ENCODE measurements at places on chromosomes 1 and 21.

DNA sequence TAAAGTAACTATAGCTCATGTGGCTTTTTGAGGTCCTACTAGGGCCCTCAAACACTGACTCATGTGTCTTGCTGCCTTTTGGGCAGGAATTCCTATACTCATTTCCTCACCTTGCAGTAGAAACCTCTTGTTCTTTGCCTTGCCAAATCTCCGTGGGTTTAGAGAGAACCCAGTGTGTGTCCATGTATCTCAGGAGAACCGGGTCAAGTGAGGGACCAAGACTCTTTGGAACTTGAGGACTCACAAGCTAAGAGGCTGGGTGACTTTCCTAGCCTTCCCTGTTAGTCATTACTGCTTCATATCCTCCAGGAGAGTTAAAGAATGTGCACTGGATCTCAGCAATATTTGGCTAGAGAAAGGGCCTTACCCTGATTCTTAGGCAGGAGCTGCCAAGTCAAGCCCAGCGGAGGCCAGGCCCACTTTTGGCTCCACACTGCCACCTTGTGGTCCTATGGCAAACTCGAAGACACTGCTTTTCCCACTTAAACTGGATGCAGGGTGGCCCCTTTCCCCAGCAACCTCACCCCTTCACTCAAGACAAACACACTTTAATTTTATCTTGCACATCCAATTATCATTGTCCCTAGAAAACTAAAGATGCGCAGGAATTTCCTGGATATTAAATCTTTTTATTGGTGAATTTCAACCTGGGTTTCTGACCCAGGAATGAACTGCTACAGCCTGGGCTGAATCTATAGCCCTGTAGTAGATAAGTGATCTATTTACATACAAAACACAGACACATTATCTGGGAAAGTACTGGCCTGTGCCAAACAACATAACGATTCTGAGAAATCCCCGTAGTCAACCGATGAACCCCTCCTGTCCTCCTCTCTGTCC is 10.6 kb downstream of the AVPR1B start:
- DNase-seq: peak; percentile 82

- no peak for DNase-seq
Measured at GRCh38 chr1:193524021-193524420, 337.6 kb upstream of the B3GALT2 start.

GRCh38 chr1:154171880-154172279 is 17.0 kb upstream of the NUP210L start:
- DNase-seq: no peak

- DNase-seq: peak; percentile 8
Measured at GRCh38 chr1:42736152-42736551, 3.9 kb downstream of the CLDN19 start.

- no peak for DNase-seq
Measured at GRCh38 chr1:6996371-6996770, 211.1 kb downstream of the CAMTA1 start.

DNA sequence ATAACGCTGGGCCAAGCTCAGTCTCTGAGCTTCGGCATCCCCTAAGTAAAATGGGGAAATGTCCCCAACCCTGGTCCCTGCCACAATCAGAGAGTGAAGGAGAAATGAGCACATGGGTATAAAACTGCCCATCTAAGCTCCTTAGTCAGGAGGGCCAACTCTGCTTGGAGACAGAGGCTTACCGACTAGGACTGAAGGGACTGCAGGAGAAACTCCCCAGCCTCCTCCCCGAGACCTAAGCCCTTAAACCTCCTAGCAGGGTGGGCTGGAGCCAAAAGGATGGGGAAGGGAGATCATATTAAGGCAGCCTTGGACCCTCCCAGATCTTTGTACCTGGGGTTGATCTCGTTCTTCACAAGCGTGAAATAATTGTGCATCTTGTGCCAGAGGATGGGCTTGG is 5.5 kb downstream of the ETNK2 start:
- DNase-seq: no peak

GRCh38 chr1:213939888-213940287 is 47.9 kb upstream of the PROX1 start:
- no peak for DNase-seq

DNA sequence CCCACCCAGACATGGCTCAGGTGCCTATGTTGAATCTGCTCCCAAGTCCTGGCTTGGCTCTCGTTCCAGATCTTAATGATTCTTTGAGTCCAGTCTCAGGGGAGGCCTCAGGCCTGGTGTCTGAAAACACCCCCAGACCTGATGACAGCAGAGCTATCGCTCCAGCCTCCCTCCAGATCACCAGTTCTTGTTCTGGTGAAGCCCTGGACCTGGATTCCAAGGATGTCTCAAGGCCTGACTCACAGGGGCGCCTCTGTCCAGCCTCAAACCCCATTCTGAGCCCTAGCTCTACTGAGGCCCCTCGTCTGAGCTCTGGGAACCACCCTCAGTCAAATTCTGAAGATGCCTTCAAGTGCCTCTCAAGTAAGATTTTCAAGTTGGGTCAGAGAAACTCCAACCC is 11.4 kb downstream of the MROH7 start:
- DNase-seq: peak; percentile 16

DNA sequence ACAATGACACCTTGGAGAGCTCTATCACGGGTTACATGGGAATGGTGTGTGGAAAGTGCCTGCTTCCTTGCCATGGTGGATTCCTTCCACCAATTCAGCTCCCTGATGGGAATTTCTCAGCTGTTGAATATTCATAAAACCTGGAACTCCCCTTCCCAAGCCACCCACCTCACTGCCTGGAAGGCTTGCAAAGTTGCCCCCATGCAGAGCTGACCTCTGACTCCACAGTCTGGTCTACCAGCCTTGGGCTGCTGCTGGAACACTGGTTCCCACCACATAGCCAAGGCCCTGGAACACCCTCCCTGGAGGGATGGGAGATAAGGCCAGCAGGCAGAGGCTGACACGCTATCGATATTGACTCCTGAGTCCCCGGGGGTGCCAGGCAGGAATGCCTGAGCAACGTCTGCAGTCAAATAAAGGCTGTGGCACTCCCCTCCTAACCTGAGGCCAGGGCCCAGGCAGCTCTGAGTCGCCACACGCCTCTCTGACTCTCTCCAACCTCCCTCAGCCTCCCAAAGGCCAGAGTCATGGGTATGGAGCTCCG is 8.8 kb downstream of the CCDC24 start:
- no peak for DNase-seq

DNA sequence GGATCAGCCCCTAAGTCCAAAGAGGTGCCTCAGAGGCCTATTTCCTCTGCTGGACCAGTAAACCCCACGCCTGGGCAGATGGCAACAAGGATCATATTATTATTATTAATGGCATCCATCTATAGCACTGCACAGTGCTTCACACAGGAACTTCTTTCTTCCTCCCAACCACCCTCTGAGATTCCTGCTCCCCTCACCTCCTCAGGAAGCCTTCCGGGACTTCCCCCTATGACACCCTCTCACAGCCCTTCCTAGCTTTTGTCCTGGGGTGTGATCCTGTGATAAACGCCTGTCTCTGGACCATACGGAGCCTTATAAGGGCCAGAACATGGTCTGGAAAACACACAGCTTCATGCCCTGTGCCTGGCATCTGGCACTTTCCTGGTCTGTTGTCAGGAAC is 3.2 kb downstream of the FBXO2 start:
- DNase-seq: no peak

DNA sequence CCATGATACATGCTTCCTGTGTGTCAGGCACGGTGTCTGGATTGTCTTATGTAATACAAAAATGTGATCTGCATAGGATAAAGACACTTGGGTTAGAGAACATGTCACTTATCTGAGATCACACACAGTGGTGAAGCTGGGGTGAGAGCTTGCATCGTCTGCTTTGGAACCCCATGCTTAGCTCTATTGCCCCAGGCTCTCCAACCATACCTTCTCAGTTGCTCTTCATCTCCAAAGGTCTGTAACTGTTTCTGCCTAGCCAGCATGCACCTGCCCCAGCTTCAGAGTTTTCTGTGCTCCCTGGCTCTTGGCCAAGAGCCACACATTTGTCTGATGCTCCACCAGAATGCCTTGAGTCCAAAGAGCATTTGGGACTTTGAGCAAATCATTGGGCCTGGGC is 93.9 kb upstream of the COG2 start:
- no peak for DNase-seq

GRCh38 chr1:91613595-91613994 is 112.9 kb downstream of the CDC7 start:
- DNase-seq: no peak

DNA sequence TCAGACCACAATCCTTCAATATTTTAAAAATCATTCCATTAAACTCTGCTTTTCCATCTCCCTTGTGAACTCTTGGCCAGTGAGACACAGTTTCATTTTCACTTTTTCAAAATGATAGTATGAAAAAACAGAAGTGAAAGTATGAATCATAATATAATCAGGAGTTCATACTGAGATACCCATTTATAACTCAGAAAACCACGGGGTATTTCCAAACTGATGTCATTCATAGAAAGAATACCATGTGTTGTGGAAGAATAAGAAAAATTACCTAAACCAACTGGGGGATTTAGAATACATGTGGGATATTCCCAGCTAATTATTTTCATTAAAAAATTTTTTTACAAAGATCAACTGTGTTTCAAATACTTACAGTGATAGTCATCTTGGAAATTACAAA is 149.9 kb downstream of the MRPL39 start:
- peak; percentile 75 for DNase-seq

- DNase-seq: no peak
Measured at GRCh38 chr1:211229365-211229759, 29.8 kb upstream of the RCOR3 start.

- no peak for DNase-seq
Measured at GRCh38 chr1:198455966-198456365, 84.5 kb downstream of the ATP6V1G3 start.

GRCh38 chr1:107533436-107533835 is 392.6 kb downstream of the NTNG1 start:
- DNase-seq: no peak

GRCh38 chr1:40318970-40319621 is 2.0 kb upstream of the COL9A2 start:
- no peak for DNase-seq

GRCh38 chr1:235004276-235004675 is 124.4 kb downstream of the TOMM20 start:
- DNase-seq: no peak

DNA sequence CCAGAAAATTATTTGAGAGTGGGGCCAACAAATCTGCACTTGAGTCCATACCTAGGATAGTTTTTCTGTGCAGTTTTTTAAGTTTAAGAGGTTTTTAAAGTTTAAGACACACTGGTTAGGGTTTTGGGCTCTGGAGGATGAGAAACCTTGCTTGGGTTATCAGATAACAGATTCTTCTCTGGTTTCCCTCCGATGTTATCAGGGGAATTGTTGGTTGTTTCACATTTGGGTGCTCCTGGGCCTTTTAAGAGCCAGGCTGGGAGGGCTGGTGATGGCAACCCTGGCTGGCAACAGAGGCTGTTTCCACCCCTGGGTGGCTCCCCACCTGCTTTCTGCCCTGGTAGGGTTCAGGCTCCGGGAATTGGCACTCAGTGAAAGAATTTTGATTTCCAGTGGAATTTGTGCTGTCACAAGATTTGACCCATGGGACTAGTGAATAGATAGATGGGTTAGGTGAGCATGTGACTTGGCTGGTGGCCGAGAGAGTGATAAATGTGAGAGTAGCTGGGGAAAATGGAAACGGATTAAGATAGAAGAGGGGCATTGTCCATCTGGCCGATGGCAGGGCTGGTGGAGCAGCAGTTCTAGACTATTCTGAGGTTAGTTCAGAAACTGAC is 14.8 kb downstream of the VANGL1 start:
- no peak for DNase-seq

DNA sequence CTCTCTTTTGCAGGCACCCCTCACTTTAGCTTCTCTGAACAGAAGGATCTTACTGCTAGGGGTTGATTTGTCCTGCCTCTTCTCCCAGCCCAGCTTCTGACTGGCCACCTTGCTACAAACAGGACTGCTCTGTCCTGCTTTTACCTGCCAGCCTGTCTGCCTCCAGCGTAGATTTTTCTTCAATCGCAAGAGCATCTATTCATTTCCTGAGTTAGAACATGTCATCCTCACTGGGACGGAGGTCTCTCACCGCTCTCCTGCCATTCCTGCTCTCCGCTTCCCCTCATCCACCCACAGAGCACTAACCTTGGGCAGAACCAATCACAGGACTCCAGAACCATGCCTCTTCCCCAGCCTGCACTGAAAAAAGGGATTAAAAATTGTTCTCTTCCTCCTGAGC is 3.5 kb upstream of the ATP1B1 start:
- DNase-seq: no peak
